Subcutaneous preadipocyte (primary cell): ENCODE measurements at places on chromosomes 5 and 9. TPM values are rescaled to one million over a fixed set of nuclear protein-coding genes. Genes with fewer than 3 reads are reported as not detected.

The RANBP6 gene
- 19.8 and 27.2 TPM in 2 replicates for total RNA-seq

The MARCHF11 gene
- not detected in 2 replicates for total RNA-seq

The FTMT gene
- not detected in 2 replicates for total RNA-seq

The ITK gene
- total RNA-seq = not detected in 2 replicates
